Suppressor macrophage (primary cell): ENCODE measurements at places on chromosomes 5 and 9.

- no peak for DNase-seq
These were observed 117.9 kb downstream of the WDR70 start for GRCh38 chr5:37496902-37497445.

DNA sequence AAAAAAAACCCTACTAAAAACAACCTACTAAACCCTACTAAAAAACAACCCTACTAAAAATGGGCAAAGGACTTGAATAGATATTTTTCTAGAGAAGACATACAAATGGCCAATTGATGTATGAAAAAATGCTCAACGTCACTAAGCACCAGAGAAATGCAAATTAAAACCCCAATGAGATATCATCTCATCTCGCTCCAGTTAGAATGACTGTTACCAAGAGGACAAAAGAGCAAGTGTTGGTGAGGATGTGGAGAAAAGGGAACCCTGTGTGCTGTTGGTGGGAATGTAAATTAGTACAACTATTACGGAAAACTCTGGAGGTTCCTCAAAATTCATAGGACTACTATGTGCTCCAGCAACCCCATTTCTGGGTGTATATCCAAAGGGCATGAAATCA, 10.8 kb downstream of the SDHA start:
- DNase-seq = no peak

- no peak for DNase-seq
These were observed 18.8 kb downstream of the MAP1B start for GRCh38 chr5:72125941-72126620.

GRCh38 chr9:97301974-97302373, 5.5 kb upstream of the CCDC180 start:
- no peak for DNase-seq

GRCh38 chr5:181259974-181260719, 796 bp downstream of the TRIM52 start:
- DNase-seq = no peak

DNA sequence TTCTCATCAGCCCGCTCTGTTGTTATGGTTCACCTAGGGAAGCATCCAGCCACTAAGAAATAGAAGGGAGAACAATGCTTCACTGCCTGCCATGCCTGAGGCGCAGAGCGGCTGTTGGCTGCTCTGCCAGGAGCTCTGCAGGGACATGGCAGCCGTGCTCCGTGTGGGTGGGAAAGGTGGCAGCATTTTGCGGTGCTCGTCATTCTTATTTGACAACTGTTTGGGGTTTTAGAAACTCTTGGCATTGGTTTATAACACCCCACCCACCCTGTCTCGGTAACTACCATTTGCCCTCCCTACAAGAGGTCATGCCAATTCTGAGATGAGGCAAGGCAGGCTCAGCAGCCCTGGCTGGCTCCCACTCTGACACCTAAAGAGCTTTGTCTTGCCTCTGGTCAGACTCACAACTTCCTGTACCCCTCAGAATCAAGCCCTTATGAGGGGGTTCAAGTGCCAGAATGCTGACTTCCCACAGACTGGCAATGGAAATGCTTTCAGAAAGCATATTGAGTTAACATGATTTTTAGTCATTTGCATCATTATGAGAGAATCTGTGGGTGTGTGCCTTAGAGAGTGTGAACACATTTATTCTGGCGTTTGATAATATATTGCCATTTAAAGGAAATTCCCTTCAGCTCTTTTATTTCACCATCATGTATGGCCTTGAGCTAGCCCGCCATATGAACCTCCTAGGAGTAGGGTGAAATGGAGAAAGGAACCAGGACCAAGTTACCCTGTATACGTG, 288.0 kb upstream of the ANKRD55 start:
- DNase-seq = no peak

DNA sequence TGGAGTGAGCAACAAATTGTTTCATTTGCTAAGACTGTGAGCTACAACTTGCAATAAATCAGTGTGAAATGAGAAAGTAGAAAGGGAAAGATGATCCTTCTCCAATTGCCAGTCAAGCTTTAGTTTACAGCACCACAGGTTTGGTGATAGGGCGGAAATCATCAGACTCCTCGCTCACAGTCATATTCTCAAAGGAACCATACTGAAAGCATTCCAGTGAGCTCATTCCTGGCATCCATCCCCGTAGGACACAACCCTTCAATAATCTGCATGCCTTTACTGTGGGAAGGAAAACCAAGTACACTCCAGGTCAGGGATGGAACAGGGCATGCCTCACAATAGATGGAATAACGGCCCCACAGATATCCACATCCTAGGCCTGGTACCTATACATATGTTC, 80.7 kb downstream of the FSTL4 start:
- no peak for DNase-seq

DNA sequence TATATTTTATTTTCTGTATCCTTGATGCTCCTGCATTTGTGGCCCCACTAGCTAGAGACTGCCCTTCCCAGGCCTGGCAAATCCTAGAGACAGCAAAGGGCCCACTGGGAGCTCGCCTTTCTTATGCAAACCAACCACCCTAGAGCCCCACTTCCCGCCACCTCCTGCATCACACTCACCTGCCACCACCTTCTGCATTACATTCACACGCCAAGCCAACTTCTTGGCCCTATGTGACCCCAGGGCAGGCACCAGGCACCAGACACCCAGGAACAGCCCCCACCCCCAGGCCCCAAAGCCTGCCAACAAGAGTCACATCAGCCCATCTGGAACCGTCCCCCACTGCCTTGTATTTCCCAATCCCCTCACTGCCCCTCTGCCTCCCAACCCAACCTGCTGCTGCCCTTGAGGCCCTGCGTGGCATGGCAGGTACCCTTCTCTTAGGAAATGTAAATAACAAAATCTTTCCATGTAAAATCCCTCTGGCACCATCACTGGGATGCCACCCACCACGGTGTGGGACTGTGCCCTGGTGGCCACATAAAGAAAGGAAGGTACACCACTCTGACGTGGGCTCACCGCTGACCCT, 22.0 kb downstream of the ROR2 start:
- no peak for DNase-seq

DNA sequence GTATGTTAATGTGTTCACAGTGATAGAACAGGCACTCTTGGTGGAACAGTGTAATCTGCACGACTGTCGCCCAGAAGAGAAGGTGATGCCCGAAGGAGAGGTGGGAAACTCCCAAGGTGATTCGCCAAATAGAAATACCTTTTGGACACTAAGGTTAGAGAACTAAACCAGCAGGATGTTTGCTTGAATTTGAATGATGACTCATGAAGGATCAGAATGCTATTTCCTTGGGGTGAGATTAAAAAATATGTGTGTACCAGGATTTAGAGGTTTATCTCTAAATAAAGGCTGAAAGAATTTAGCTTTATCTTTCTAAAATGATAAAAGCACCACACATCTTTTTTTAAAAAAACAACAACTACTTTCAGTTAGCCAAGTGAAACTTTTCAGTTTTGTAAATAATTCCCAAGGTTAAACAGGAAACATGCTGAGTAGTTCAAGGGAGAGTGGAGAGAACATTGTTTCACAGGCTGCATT, 297.4 kb upstream of the TAS2R1 start:
- no peak for DNase-seq

DNA sequence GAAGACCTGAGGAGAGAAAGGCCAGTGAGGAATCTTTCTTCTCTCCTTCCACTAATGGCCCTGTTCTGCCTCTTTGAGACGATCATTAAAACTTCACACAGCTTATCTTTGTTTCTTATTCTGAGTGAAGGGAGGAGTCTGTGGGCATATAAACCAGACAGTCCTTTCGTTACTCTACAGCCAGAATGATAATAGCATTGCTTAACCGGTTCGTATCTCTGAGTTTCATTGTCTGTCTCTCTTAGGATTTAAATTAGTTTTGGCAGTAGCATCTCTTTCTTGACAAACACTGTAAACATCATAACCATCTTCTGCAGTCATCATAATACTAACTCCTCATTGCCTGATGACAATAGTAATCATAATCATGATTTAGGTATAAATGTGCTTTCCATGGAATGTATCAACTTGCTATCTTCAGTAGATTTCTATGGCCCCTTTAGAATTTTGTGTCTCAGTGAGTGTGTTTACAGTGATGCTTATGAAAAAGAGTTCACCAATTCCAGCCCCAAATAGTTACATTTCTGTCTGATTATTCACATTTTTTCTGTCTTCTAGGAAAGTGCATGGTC, 618.8 kb upstream of the KLF4 start:
- DNase-seq = no peak

- DNase-seq = no peak
These were observed 5.7 kb downstream of the IL6ST start for GRCh38 chr5:55988979-55989638.

DNA sequence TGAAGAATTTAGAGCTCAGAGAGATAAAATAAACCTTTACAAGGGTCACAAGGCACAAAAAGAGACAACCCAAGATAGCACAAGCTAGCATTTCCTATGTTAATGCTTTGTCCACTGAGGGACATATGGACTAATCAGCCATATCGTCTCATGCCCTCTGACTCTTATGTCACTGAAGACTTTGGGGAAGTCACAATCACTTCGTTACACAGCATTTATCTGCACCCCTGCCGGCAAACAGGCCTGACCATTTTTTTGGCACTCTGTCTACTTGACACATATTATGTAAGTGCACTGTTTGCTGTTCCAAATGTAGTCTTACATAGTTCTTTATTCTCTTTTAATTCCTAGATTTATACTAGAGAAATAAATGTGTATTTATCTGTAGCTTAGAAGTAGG, 13.9 kb upstream of the BNC2 start:
- DNase-seq = peak; percentile 80

- peak; percentile 97 for DNase-seq
These were observed at the start of gene CD14 for GRCh38 chr5:140633021-140633471. Gene CD14 (minus strand): TSS chr5:140633175. CDS start chr5:140633071, 104 bp downstream.

DNA sequence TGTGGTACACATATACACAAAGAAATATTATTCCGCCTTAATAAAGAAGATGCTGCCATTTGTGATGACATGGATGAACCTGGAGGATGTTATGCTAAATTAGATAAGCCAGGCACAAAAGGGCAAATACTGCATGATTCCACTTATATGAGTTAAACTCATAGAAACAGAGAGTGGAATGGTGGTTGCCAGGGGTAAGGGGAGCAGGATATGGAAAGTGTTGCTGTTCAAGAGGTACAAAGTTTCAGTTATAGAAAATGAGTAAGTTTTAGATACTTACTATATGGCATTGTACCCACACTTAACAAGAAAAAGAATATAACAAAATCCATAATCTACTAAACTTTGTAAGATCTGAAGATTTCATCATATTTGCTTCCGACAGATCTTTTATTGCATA, 252.2 kb downstream of the SYK start:
- DNase-seq = no peak

GRCh38 chr5:87916320-87916719, 352.3 kb downstream of the TMEM161B start:
- DNase-seq = no peak

DNA sequence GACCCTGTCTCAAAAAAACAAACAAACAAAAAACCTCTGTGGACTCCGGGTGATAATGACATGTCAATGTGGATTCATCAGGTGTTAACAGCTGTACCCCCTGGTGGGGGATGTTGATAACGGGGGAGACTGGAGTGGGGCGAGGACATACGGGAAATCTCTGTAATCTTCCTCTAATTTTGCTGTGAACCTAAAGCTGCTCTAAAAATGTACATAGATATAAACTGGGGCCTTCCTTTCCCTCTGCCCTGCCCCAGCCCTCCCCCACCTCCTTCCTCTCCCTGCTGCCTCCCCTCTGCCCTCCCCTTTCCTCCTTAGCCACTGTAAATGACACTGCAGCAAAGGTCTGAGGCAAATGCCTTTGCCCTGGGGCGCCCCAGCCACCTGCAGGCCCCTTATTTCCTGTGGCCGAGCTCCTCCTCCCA, 1.4 kb upstream of the CEL start:
- DNase-seq = no peak

DNA sequence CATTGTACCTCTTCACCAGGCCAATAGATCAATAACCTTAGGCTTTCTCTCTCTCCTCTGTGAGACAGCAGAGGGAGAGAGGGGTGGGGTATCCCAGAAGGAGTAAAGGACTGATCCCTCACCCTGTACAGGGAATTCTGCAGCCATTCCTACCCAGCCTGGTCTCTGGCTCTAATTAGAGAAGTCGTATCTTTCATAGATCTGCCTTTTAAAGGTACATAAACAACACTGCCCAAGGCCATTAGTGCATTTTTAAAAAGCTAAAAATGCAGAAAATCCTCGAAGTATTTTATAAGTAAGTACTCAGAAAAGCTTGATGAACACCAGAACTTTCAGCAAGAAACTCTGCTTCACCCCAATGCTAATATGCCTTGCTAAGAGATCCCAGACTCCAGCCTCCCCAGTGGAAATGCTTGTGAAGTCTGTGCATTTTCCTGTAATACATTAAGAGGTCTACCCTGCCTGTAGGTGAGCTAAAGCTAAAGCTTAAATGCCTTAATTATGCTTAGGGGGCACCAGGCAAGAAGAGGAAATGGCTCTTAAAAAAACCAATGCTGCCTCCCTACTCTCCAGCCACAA, 200.0 kb upstream of the ANKRD55 start:
- DNase-seq = no peak

DNA sequence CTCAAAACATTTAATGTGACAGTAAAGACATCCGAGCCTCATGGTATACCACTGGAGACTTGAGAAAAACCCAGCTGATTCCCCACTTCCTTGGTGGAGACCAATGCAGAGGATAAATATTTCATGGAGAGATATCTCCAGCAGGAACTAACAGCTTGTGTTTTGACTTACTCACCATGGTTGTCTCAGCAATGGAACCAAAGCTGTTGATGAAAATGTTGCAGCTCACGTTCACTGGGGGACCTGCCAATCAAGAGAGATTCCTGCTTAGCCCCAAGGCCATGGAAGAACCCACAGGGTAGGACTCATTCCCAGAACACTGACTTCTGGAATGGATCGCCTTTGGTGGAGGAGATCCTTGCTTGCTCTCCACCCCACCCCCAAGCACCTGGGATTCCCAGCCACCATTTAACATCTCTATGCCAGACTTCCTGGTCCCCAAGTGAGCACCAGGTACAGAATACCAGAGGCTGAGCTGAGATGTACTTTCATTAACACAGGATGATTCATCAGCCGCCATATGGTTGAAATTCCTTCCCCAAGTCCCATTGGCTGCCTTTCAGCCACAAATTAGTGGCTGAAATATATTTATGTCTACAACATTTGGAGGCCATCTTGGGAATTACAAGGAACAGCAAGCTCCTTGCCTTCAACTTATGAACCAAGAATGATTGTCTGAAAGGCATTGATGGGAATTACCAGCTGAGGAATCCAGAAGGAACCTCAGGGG, 37.9 kb downstream of the GLRA1 start:
- DNase-seq = no peak

GRCh38 chr5:54897001-54897400, 88.4 kb downstream of the ESM1 start:
- DNase-seq = no peak

DNA sequence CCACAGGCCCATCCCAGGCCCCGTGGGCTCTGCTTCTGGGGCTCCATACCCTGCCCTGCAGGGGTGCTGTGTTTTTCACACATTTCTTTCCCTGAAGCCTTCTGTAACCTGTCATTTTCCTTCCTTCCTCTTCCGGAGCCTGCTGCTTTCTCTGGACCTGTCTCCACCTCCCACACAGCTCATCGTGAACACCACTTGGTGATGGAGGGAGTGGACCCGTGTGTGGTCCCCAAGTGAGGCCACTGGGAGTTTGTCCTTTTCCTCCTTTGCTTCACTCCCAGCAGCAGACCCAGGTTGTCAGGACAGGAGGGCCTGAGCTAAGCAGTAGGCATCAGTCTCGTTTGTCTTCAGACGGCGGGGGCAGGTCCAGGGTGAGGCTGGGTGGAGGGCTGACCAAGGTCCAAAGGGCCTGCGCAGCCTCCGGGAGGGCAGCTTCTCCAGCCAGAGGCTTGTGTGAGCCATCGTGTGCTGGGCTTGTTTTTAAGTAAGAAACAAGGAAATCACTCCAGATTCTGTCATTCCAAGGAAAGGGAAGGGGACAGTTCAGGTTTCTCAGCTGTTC, 5.8 kb upstream of the POMT1 start:
- DNase-seq = no peak

- no peak for DNase-seq
These were observed 135.9 kb upstream of the CCDC152 start for GRCh38 chr5:42620579-42621216.
